Epithelial cell of esophagus (primary cell): ENCODE measurements at places on chromosomes 11 and 22.

GRCh38 chr22:26619510-26619909, 1.7 kb upstream of the CRYBB1 start:
- DNase-seq = no peak

- DNase-seq = no peak
Observed at GRCh38 chr22:48151641-48152040, 1389.2 kb downstream of the TBC1D22A start.

- no peak for DNase-seq
Observed at GRCh38 chr22:41482319-41482935, 13.5 kb downstream of the ACO2 start.

- peak; percentile 55 for DNase-seq
Observed at GRCh38 chr11:22656130-22656529, 10.3 kb upstream of the GAS2 start.

DNA sequence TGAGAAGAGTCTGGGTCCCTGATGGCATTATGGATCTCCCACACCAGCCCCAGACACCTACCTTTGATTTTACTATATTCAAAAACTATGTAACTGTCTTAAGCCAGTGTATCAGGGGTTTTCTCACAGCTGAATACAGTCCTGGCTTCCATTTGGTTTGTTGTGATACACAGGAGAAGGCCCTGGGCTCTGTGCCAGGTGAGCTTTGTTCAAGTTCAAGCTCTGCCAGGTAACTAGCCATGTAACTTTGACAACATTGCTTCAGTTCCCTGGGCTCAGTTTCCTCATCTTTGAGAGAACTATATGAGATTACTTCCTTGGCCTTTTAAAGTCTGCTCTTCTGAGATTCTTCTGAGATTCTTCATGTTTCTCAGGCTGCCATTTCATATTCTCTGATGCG, 327.5 kb upstream of the TENM4 start:
- DNase-seq = peak; percentile 18

GRCh38 chr22:19035474-19036228, 86.6 kb downstream of the DGCR2 start:
- no peak for DNase-seq

GRCh38 chr22:18032455-18033101, 8.2 kb upstream of the MICAL3 start:
- DNase-seq = peak; percentile 96

GRCh38 chr11:33214187-33214586, 43.0 kb upstream of the HIPK3 start:
- no peak for DNase-seq

DNA sequence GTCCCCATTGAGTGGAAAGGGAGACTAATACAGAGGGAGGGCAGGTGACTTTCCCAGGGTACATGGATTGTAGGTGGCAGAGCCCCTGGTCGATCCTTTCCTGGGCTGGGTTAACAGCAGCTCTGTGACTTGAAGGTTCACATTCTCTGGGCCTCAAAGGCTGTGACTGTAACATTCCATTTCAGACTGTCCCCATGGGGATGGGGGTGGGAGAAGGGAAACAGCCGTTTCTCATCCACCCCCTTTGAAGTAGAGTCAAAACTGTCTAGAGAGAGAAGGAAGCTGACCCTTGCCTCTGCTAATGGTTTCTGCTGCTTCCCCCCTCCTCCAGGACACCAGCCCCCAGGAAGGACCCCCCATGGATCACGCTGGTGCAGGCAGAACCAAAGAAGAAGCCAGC, 19.2 kb downstream of the MICALL1 start:
- no peak for DNase-seq

- DNase-seq = no peak
Observed at GRCh38 chr11:850775-851763, 8.4 kb downstream of the TSPAN4 start.

- peak; percentile 76 for DNase-seq
Observed at GRCh38 chr22:37196539-37197450, 8.7 kb upstream of the C1QTNF6 start.

- peak; percentile 23 for DNase-seq
Observed at GRCh38 chr11:121250843-121251242, 41.7 kb upstream of the SC5D start.

GRCh38 chr11:65595131-65595530, 469 bp downstream of the KCNK7 start:
- no peak for DNase-seq

DNA sequence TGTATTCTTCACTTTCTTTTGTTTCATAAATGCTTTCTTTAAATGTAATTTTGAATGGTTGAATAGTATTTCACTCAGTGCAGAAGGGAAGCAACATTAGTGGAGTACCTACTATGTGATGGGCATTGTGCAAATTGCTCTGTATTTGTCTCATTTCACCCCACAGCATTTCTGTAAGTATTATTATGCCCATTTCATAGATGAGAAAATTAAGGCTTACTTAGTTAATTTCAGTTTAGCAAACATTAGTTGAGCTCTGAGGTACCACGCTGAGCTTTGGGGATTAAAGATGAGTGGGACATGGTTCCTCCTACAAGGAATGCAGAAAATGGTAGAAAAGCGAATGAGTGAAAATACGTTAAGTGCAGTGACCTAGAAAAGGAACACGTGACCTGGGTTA, 58.1 kb downstream of the SWAP70 start:
- DNase-seq = no peak

DNA sequence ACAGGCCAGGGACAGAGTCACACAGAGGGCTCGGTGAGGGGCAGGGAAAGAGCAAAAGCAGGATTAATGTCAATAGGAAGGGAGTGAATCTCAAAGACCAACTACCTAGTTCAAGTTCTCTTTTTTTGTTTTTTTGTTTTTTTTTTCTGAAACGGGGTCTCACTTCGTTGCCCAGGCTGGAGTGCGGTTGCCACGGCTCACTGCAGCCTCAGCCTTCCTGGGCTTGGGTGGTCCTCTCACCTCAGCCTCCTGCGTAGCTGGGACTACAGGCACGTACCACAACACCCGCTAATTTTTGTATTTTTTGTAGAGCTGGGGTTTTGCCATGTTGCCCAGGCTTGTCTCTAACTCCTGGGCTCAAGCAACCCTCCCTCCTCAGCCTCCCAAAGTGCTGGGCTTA, 9.7 kb upstream of the BCL9L start:
- DNase-seq = no peak

DNA sequence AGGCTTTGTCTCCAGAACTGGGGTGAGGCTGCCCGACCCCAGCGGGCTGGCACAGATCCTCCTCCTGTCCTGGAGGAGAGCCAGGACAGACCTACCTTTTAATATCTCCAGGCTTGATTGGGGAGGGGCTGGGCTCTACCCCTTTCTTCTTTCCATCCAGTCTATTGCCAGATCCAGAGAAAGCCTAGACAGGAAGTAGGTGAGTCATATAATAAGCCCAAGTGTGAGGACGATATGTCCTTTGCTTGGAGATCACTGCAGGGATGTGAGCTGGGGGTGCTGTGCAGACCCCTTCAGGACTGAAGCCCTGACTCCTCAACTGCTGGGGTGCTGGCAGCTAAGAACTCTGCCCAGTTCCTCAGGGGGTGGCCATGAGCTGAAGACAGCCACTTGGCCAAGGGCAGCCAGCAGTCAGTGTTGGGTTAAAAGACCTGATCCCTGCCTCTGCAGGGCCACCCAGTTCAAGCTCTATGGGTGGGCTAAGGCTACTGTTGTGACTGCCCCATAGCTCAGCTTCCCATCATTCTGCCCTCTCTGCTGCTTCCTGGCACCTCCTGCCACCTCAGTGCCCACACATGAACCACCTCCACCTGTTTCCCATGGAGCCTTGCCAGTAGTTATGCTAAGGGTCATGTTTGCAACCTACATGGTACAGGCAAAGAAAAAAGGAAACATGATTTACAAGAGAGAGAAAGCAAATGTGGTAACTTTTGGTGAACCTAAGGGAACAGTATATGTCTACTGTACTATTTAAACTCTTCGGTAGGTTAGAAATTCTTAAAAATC, 8.3 kb upstream of the C22orf39 start:
- peak; percentile 13 for DNase-seq

- no peak for DNase-seq
Observed at GRCh38 chr11:67639438-67639859, at the start of gene TBX10. TBX10 (minus strand) TSS chr11:67639763; CDS start chr11:67639472, 291 bp downstream.

DNA sequence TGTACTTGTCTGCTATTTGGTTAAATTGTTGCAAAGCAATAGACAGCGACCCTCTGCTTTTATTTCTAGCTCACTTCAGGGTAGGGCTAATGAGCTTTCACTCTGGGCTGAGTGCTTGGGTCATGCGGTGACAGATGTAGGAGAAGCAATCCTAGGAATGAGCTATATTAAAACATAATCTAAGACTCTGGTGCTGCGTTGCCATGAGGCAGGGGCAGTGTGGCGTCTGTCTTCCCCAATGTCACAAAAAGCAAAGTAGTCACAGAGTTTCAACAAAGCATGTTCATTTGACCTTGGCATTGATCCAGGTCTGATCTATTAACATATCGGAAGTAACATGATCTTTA, 55.5 kb upstream of the GRAMD1B start:
- no peak for DNase-seq

DNA sequence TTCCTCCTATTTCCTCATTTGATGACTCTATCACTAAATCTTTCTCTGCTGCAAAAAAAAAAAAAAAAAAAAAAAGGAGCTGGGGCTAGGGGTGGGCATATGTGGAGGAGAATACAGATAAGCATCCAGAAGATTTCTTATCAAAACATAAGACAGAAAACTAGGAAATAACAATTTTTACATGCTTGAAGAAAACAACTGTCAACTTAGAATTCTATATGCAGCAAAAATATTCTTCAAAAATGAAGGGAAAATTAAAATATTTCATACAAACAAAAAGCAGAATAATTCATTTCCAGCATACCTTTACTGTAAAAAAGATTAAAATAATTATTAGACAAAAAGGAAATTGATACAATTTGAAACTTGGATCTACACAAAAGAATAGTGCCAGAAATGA, 38.7 kb downstream of the GDPD4 start:
- no peak for DNase-seq

DNA sequence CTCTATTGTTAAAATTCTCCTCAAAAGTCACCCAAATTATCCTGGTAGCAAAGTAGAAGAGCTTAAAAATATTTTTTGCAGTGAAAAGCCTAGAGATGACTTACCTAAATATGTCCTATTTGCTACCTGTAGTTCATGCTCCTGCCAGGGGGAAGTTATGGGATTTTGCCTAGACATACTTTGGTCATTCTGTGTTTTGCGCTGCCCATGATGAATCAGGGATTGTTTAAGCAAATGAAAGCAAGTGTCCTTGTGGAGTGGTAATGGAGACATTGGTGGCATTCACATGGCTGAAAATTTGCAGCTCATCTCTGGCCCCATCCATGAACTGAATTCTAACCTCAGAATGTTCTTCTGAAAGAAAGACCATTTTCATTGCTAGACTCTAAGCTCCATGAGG, 14.6 kb upstream of the SESN3 start:
- DNase-seq = peak; percentile 50

DNA sequence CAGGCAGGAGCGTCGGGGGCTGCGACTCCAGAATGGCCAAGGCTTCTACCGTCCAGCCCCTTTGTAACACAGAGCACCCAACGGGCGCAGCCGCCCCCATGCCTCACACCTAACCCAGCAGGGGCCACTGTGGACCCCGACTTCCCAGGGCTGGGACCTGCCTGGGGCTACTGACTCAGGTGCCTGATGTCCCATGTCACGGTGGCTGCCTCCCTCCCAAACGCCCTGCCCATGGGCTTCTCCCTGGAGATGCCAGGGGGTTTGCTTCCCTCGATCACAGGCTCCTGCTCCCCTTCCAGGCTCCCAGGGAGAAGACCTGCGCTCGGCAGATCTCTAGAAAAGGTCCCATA, 84.0 kb downstream of the MYEOV start:
- no peak for DNase-seq

DNA sequence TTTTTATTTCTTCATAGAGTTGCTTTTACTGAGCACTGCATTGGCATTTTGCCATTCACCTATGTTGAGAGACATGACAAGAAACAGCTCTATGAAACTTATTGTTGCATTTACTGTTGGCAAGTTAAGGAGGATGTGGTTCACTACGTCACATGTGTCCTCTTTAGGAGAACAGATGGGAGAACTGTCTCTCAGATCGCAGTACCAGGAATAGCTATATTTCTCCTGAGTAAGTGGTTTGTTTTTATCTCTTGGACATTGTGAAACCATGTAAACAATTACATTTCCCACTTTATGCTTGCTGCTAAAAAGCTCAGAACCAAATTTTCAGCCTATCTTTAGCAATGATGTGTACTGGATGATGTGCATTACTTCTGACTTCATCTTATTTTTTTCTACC, 34.8 kb upstream of the PSMA1 start:
- no peak for DNase-seq

DNA sequence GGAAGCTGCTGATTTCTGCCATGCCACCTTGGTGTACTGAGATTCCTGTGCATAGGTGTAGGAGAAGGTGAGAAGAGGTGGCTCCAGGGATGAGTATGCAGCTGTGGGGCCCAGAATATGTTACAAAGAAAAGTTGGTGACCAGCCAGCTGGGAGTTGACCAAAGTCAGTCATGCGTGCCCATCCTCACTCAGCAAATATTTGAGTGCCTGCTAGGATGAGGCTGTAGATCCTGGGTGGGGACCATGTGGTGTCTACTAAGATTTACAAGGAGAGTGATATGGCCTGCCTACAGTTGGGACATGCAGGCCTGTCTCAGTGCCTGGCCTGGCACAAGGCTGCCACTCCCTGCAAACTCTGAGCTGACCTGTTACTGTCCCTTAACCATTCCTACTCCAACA, 19.4 kb downstream of the RNF185 start:
- peak; percentile 91 for DNase-seq
